Right renal pelvis (tissue), 4 donors: ENCODE measurements at places on chromosomes 4 and X. TPM values are rescaled to one million over a fixed set of nuclear protein-coding genes. Genes with fewer than 3 reads are reported as not detected.

- DNase-seq: no peak
Observed at GRCh38 chrX:24276015-24276414, 37.9 kb downstream of the SUPT20HL2 start.

DNA sequence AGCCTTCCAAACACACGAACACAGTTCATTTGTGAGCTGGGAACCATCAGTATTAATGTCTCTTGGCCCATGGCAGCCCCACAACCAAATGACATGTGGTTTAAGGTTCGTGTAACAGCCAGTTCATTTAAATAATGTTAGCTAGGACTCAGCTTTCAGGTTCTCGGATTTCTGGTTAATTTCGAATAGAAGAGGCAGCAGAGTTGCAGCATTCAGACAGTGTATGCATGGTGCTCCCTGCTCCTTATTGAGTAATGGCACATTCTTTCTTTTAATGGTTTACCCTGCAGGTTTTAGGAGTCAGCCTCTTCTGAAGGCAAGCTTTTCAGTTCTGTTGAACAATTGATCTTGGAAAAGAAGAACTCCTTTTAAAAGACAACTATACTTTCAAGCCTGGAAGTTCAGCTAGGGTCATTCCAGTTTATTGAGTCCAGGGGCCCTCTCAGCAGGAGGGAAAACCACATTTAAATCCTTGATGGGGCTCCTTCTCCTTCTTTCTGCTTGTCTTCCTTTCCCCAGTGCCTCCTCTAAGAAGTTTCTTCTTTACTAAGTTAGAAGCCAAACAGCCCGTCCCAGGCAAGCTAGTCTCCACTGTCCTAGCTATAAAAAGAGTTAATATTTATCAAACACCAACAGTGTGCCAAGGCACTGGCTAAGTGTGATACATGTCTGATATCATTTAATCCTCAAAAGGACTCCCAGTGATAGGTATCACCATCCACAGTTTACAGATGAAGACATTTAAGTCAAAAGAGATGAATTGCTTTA, 5.0 kb upstream of the RNF175 start:
- no peak for DNase-seq

DNA sequence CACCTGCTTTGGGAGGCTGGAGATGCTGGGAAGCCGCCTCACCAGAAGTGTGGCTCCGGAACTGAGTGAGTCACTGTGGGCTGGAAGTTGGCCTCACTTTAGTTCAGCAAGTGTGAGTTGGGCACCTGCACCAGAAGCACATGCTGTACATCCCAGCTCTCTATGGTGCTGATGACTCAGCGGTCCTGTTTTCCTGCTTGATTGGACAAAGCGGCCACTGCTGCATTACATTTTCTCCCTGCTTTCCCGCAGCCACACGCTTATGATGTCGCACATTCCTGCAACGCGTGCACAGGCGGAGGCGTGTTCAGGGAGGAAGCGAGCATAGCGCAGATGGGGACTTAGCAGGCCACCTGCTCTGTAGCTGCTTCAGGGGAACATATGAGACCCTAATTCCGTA, 26.7 kb upstream of the CLDN34 start:
- no peak for DNase-seq

GRCh38 chrX:17591741-17592110, 145.6 kb upstream of the SCML1 start:
- no peak for DNase-seq

DNA sequence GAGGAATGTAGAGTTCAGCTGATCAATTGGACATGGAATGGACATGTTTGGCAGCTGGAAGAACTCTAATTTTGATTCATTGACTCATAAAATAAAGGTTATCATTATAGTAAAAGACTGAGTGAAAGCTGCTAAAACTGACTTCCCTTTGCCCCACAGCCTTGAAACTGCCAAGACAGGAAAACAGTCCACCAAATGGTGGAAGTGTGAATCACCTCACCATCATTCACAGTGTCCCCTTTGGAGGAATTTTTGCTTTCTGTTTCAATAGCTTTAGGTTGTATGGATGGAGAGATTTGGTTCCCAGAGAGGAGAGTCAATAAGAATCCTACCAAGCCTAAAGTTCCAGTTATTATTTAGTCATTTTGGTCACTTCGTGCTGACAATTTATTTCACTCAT, 20.8 kb upstream of the FREM3 start:
- no peak for DNase-seq

DNA sequence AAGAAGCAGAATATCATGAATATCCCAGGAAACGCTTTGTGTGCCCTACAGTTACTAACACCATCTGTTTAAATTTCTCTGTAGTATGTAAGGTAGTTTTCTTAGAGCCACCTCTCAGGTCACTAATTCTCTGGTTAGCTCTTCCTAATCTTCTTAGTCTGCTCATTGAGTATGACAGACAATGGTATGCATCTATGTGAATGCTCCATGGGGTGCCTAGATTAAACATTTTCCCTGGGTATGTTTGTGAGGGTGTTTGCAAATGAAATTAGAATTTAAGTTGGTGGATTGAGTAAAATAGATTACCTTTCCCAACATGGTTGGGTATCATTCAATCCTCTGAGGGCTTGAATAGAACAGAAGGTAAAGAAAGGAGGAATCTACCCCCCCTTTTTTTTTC, 233.0 kb downstream of the PCDH18 start:
- DNase-seq: no peak

- DNase-seq: no peak
Observed at GRCh38 chr4:56142088-56142487, 193.3 kb downstream of the CEP135 start.

- no peak for DNase-seq
Observed at GRCh38 chr4:184664445-184665210, 15.1 kb downstream of the PRIMPOL start.

GRCh38 chrX:137062915-137063617, 29.3 kb upstream of the GPR101 start:
- no peak for DNase-seq

- DNase-seq: no peak
Observed at GRCh38 chr4:139152249-139152648, 24.8 kb downstream of the ELF2 start.

DNA sequence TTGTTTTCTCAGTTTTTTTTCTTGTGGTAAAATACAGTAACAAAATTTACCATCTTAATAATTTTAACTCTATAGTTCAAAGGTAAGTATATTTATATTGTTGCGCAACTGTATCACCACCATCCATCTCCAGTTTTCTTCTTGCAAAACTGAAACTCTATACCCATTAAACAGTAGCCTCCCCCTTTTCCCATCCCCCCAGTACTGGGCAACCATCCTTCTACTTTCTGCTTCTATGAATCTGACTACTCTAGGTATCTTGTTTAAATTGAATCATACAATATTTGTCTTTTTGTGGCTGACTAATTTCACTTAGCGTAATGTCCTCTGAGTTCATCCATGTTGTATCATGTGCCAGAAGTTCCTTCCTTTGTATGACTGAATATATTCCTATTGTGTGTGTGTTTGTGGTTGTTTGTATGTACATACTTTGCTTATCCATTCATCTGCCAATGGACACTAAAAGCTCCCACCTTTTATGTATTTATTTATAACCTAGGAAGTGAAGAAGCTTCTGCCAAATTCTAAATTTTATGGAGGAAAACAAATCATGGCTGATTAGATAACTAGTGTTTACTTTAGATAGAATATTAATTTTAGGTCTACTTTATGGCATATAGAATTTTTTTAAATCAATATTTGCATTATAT, 10.0 kb downstream of the ABHD18 start:
- DNase-seq: no peak

GRCh38 chr4:42945874-42946273, 53.4 kb downstream of the GRXCR1 start:
- no peak for DNase-seq

- DNase-seq: no peak
Observed at GRCh38 chr4:110678517-110679227, 55.8 kb upstream of the PITX2 start.

DNA sequence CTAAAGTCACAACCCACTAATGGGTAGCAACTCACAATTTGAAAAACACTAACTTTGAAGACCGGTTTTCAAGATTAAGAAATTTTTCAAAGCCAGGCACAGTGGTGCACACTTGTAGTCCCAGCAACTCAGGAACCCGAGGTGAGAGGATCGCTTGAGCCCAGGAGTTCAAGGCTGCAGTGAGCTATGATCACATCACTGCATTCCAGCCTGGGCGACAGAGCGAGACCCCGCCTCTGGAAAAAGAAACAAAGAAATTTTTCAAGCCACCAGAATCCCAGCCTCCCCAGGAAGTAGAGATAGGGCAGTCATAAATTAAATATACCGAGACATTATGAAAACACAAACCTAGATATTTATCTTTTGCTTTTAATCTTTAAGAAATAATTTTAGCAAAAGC, 13.0 kb downstream of the SMARCA1 start:
- DNase-seq: no peak

- no peak for DNase-seq
Observed at GRCh38 chr4:48538358-48538757, 48.3 kb downstream of the ZAR1 start.

GRCh38 chrX:45860450-45860849, 659.8 kb upstream of the DIPK2B start:
- no peak for DNase-seq

GRCh38 chr4:182740256-182740655, 176.9 kb downstream of the DCTD start:
- no peak for DNase-seq

GRCh38 chr4:152605641-152606335, 69.9 kb upstream of the FBXW7 start:
- no peak for DNase-seq

DNA sequence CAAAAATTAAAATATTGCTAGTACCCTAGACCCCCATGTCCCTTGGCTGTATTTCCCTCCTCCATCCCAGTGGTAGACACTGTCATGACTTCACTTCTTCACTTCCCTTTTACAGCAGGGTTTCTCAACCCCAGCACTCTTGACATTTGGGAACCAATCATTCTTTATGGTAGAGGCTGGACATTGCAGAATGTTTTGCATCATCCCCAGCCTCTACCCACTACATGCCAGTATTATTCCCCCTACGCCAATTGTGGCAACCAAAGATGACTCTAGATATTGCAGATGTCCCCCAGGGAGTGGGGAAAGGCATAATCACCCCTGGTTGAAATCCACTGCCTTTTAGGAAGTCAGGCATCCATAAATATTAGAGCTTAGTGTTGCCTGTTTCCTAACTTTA, 138.6 kb downstream of the AMELX start:
- DNase-seq: no peak

- DNase-seq: no peak
Observed at GRCh38 chr4:1002631-1003251, 8.7 kb upstream of the FGFRL1 start.

DNA sequence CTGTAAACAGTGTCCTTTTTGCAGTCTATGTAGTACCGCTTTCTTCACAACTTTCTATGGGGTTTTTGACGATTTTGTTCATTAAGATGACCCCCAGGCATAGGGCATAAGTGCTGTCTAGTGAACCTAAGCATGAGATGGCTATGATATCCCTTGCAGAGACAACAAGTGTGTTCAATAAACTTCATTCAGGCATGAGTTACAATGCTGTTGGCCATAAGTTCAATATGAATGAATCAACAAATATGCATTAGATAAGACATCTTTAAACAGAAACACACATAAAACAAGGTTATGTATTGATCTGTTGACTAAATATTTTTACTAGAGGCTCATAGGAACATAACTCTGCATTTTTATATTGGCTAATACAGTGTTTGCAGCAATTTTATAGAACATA, 1322.0 kb downstream of the ARAP2 start:
- DNase-seq: no peak

GRCh38 chrX:134671294-134671693, 13.0 kb upstream of the PLAC1 start:
- DNase-seq: no peak

GRCh38 chr4:34964613-34965012, 1279.7 kb downstream of the ARAP2 start:
- DNase-seq: no peak

- no peak for DNase-seq
Observed at GRCh38 chr4:39476187-39476895, 17.5 kb downstream of the LIAS start.

GRCh38 chr4:159051245-159052071, 51.4 kb upstream of the RAPGEF2 start:
- no peak for DNase-seq

DNA sequence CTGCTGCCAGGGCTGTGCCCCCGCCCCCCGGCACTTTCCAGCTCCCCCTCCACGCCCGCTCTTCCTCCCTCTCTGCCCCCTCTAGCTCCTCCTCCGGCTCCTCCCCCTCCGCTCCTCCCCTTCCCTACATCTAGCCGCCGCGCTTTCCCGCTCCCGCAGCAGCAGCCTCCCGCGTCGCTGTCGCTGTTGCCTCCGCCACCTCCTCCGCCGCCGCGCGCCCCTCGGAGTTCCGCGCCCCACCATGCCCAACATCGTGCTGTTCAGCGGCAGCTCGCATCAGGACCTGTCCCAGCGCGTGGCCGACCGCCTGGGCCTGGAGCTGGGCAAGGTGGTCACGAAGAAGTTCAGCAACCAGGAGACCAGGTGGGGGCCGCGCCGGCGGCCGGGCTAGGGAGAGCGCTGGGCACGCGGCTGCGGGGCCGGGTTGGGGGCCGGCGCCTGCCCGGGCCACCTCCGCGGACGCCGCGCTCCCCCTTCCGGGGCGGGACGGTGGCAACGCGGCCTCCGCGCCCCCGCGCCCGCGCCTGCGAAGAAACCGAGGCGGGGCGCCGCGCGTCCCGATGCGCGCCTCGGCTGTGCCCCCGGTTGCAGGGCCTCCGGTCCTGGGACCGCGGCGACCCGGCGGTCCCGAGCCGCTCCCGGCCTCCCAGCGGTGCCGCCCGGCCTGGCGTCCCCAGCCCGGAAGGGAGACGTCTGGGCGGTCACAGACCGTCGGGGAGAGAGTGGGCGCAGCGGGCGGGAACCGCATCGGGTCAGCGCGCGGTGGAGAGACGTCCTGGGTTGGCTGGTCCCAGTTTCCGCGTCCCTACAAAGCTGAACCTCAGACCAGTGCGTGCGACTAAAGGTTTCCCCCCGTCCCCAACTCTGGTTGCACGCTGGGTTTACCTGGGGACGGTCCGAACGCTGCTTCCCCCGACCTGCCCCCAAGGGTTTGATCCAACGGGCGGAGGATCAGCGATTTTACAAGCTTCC, at the start of gene PRPS2:
TSS of gene PRPS2 (plus strand) at position 156 of the 972 bp plus-strand sequence. CDS start at position 242, 86 bp downstream.
- no peak for DNase-seq

DNA sequence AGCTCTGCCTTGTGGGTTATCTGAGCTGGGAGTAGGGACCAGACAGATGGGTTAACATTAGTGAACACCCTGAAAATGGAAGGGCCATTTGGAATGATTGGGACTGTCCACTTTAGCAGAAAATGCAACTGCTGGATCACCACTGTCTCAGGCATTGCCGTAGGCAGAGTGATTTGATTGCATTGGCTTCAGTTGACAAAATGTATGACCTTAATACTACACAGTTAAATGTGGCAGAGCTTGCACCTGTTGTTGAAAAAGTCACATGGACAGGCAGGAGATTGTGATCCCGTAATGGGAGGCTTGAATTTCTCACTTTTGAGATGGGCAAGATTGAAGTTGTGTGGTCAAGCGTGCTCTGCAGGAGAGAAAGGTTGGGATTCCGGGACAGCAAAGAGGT, 166.5 kb upstream of the PUDP start:
- no peak for DNase-seq

Gene CXCL11
- 0.41 TPM for polyA plus RNA-seq

Gene MAP9
- polyA plus RNA-seq: 32.2 TPM

Gene SLC7A11
- 2.3 TPM for polyA plus RNA-seq

Gene CITED1
- 13.0 TPM for polyA plus RNA-seq

Gene RHOH
- polyA plus RNA-seq: 0.28 TPM

Gene ATP1B4
- polyA plus RNA-seq: 0.07 TPM

Gene RNF128
- polyA plus RNA-seq: 12.3 TPM

Gene CRLF2
- polyA plus RNA-seq: not detected

Gene TRPC5OS
- 0.06 TPM for polyA plus RNA-seq
